ENCODE measurements at places on chromosomes 1 and 21.

- DNase-seq, result no peak
Observed at GRCh38 chr1:223199094-223199647, 56.1 kb upstream of the TLR5 start.

DNA sequence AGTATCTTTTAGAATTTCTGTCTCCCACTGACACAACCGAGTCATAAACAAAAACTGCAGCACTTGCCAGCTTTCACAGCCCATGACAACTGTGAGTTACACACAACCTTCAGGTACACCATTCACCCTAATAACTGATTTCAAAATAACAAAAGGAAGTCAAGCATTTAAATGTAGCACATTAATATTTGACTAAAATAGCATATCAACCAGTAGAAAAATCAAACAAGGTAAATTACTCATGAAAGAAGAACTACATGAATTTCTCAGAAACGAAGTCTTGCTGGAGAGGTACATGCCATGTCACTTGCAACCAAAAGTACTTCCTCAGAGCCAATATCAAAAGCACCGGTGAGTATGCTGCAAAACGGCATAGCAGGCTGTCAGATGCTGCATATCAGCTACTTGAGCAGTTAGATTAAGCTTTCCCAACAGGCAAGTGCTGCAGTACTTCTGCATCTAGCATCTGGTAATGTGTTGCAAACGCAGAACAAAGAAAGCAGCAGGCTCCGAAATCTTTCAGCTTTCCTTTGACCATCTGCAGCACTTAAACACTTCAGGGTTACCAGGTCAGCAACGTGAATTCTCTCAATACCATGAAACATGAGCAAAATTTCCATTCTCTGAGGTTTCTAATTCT lies 223.2 kb downstream of the SMYD3 start:
- DNase-seq, result no peak

DNA sequence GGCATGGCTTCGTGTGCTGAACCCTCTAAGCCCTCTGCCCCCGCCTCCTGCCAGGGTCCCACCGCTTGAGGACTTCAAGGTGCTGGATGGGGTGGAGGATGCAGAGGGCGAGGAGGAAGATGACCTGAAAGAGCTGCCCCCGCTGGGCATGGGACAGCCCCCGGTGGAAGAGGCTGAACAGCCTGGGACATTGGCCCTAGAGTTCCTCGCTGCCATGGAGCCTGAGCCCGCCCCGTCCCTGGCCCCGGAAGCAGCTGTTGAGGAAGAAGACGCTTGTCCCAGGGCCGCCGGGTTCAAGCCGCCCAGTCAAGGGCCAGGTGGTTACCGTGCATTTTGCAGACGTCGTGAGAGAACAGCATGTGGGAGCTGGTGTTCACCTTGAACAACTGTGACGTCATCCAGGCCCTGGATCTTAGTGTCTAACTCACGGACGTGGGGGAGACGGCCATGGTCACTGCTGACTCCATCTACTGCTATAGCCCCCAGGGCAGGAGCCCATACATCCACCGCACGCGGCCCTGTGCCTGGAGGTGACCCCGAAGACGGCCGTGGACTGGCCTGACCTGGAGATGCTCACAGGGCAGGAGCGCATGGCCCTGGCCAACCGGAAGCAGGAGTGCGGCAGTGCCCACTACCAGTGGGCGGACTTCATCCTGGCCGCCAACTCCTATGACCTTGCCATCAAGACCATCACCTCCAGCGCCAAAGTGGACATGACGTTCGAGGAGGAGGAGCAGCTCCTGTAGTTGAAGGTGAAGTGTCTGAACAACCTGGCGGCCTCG lies 90.1 kb downstream of the PPP1R12B start:
- DNase-seq, result no peak

- DNase-seq, result no peak
Observed at GRCh38 chr1:174748586-174748985, 251.2 kb upstream of the CACYBP start.

- DNase-seq, result no peak
Observed at GRCh38 chr1:6690186-6690585, 11.4 kb downstream of the DNAJC11 start.

DNA sequence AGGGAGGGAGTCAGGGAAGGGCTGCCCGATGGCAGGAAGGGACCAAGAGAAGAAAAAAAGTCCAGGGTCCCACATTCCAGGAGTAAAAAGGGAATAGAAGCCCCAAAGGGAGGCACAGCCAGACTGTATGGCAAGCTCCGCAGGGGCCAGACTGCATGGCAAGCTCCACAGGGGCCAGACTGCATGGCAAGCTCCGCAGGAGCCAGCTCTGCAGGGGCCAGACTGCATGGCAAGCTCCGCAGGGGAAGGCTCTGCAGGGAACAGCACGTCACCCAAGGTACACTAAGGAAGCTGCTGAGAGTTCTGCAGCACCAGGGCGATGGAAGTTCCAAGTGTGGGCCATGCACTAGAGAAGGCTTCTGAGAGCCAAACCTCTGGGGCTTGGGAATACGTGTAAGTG lies 156.7 kb upstream of the ARHGEF16 start:
- no peak for DNase-seq

DNA sequence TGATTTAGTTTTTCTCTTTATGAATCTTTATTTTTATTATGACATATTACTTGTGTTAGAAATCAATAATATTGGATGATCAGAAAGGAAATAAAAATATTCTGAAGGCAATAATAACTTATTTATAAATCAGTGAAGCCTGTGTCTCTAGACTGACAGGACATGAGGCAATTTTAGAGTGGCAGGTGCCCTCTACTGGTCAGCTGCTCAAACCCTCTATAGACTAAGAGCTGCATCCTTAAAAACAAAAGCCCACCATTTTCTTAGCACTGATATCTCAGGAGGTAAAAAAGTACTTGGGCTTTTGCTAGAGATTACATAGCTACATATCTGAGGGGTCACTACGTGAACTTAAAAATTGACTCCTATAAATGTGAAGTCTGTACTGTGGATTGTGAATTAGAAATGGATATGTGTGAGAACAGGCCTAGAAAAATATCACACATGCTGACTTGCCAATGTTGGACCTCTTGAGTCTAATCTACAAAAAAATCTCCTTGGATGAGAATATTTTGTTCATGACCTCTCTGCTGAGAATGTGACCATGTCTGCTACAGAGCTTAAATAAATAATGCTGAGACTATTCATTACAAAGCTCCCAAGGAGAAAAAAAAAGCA lies 597.9 kb upstream of the ADAMTS5 start:
- no peak for DNase-seq

GRCh38 chr1:247429496-247429895 lies 13.5 kb downstream of the NLRP3 start:
- no peak for DNase-seq

DNA sequence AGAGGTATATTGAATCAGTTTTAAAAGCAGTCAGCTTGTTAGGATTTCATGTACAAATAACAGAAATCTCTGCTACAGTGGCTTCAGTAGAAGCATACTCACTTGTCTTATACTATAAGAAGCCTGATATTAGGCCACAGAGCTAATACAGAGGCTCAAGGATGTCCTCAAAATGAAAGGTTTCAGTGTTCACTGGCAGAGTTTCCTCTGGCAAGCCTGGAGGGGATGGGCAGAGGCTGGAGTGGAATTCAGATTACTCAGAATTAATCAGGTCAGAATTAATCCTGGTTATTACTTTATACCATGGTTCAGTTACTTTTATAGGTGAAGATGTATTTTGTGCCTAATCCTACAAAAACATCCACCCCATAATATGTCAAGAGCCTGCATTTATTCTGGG lies 520.5 kb downstream of the USP25 start:
- no peak for DNase-seq

- no peak for DNase-seq
Observed at GRCh38 chr1:145782272-145783099, 41.4 kb downstream of the RNF115 start.

DNA sequence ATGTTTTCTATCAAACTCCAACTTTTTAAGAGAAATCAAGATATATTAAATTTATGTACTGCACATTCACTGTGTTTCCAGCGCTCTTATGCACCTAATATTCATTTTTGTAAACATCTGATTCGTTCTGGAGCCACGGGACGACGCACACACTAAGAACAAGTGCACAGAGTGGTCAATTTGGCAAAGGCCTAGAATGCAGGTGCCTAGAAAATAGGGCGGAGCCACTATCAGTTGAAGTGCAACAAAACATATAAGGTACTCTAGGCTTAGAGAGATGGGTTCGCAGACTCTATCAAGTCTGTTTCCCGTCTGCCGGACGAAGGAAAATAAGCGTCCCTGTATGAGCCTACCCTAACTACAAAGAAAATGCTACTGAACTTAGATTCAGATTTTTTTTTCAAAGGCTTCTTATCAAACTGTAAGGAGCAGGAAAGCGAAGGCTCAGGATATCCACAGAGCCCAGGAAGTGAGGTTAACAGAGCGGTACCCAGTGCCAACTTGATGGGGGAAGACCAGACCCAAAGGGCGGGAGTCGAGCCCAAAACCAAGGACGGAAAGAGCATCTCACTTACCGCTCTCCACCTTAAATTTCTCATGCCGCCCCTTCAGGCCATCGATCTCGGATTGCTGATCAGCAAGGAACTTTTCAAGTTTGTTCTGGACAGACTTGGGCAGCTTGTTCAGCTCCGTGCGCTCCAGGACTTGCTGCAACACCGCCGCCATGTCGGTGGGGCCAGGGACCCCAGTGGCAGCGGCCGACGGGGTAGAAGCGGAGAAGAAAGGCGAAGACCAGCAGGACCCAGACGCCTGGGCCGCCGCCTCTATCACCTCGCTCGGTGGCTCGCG lies 526 bp downstream of the TPR start:
- DNase-seq, result no peak

DNA sequence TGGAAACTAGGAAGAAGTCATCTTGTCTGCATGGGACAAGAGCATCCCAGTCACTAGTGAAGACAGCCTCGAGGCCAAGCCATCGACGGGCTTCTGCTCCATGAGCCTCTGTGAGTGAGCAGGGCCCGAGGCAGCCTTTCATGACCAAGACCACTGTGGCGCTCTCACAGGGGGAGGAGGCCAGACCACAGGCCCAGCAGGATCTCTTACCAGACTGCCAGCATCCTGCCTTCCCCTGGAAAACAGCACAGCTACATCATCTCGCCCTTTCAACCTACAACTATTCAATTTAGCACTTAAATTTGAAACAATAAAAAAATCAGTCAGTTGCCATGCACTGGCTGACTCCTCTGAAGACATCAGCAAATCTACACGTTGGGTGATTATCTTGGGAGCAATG lies 85.4 kb downstream of the HSF2BP start:
- DNase-seq, result no peak

GRCh38 chr1:5311634-5312292 lies 657.4 kb downstream of the AJAP1 start:
- DNase-seq, result no peak

- no peak for DNase-seq
Observed at GRCh38 chr1:155018617-155019348, 14.8 kb downstream of the DCST2 start.

DNA sequence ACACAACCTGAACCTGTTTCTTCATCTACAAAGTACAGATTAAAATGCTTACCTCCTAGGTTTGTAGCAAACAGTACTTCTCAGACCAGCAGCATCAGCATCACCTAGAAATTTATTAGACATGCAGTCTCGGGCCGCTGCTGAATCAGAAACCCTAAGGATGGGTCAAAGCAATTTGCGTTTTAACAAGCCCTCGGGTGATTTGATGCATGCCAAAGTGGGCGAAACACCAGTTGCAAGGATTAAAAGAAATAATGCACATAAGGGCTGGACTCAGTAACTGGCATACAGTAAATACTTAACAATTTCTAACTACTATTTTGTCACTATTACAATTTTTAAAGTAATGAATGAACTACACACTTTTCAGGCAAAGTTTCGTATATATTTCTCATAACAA lies 47.5 kb downstream of the SH3GLB1 start:
- DNase-seq, result no peak

- DNase-seq, result no peak
Observed at GRCh38 chr21:27047283-27047657, 80.4 kb upstream of the ADAMTS5 start.

- no peak for DNase-seq
Observed at GRCh38 chr1:172905452-172905851, 145.3 kb downstream of the TNFSF18 start.

DNA sequence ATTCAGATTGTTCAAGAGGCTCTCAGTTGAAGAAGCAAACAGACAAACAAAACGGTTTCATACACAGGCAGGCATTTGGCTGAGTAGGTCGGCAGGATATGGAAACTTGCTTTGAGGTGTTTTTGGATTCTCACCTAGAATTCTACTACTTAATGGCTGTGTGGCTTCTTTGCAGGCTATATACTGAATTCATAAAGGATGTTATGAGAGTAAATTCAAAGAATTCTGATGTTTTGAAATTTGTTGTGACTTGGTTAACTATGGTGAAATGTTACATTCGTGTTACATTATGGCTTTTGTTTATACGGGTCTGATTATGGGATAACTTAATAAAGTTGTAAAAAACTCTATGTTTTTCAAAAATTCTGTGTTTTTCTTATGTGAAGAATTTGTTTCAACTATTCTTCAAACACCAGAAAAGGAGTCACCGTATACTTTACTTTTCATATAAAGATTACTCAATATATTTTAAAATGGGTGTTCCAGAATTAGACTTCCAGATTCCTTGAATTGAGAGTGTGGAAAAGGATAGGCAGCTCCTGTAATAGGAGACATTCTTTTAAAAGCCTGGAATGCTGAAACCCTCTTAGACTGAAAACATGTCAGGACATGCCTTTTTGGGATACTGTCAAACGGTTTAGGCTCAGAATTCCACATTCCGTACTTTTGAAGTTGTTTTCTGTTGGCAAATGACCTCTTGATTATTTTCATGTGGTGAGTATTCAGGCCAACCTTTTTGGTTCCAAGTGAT lies 8.2 kb upstream of the IRF2BP2 start:
- no peak for DNase-seq

DNA sequence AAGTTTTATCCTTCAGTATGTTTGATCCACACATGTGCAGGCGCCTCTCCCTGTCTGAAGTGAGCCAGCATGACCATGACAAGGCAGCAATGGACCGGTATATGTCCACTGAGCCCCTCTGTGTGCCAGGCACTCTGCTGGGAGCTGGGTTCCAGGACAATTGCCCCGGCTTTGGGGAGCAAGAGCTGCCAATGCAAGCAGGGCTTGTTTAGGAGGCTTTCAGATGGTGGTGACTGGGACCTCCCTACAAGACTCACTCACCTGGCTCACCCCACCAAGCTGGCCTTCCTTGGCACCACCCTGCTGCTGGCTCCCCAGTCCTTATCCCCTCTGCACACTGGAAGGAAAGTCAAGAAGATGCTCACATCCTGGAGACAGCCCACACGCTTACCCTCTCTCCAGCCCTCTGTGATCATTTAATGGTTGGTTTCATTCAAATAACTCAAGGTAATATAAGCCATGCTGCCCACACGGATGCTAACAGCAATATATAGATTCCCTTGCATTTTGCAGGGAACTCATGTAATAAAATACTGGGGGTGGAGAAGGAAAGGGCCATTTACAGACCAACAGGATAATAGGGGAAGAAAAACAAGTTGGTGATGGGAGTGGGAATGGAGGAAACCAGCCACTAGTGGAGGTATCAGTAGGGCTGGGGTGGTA lies 23.6 kb downstream of the KCND3 start:
- no peak for DNase-seq

Measured in thymus (tissue), 14 donors.